ENCODE measurements at places on chromosomes 7 and 10.
A peak's percentile ranks its signal among the peaks of the same experiment; 100 is the strongest.

DNA sequence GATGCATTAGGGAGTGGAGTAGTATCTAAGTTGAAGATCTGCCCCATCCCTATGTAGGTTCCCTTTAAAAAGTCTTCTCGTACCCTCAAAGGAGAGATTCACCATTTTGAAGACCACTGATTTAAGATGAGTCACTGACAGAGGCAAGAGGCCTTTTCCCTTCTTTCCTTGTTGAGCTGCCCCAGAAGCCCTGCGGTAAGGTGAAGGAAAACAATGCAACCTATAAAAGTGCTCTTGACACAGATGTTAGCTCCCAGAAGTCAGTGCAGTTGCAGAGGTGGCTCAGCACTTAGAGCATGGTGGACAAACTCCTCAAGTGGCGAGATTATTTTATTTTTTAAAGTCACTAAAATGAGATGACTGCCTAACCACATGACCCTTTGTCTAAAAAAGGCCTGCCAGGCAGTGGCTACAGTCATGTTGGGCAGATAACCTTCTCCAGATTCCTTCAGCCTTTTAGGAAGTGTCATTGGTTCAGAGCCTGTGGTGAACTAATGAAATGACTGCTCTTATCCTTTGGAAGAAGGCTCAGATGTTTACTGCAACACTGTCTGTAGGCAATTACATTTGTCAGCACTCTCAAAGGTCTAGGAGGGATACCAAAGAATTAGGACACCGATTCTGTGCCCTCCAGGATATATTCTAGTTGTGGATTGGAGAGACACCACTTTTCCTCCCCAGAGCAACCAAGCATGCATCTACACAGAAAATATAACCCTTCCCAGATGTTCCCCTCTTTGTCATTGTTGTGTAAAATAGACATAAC, 88.7 kb downstream of the ARID5B start:
- no peak for DNase-seq

GRCh38 chr10:95537542-95537927, 23.6 kb downstream of the SORBS1 start:
- no peak for DNase-seq

- DNase-seq = no peak
Observed at GRCh38 chr10:16565604-16566003, 43.9 kb upstream of the C1QL3 start.

DNA sequence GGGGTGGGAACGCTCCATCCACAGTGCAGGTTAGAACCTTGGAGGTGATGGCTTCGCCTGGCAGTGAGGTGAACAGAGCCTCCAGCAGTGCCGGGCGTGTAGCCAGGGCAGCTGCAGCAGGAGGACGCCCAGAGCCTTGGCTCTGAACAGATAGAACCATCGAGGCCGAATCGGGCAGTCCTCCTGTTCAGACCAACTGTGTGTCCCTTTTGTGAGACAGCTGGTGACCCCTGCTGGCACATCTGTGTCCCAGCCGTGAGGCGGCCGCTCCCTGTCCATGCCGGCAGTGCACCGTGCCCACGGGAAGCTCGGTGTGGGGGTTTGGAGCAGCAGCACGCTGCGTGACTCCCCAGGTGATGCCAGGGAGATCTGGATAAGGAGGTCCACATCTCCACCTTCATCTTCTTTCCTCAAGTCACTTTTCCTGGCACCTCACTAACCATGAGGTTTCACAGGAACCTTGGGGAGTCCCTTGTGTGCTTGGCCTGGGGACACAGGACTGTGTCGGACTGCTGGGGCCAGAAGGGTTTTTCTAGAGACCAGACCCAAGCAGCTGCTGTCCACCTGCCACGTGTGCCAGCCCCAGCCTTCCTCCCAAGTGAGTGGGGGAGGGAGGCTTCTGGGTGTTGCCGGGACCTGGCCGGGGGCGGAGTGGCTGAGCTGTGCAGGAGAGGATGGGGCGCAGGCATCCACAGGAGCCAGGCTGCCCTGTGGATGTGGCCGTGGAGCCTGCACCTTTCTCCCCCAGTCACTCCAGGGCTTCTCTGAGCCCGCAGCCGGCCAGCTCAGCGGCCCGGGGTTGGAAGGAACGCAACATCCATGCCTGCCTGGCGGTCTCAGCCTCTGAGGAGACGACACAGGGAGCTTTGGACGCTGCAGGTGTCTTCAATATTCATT, 69.4 kb downstream of the DNAJB6 start:
- DNase-seq = no peak

DNA sequence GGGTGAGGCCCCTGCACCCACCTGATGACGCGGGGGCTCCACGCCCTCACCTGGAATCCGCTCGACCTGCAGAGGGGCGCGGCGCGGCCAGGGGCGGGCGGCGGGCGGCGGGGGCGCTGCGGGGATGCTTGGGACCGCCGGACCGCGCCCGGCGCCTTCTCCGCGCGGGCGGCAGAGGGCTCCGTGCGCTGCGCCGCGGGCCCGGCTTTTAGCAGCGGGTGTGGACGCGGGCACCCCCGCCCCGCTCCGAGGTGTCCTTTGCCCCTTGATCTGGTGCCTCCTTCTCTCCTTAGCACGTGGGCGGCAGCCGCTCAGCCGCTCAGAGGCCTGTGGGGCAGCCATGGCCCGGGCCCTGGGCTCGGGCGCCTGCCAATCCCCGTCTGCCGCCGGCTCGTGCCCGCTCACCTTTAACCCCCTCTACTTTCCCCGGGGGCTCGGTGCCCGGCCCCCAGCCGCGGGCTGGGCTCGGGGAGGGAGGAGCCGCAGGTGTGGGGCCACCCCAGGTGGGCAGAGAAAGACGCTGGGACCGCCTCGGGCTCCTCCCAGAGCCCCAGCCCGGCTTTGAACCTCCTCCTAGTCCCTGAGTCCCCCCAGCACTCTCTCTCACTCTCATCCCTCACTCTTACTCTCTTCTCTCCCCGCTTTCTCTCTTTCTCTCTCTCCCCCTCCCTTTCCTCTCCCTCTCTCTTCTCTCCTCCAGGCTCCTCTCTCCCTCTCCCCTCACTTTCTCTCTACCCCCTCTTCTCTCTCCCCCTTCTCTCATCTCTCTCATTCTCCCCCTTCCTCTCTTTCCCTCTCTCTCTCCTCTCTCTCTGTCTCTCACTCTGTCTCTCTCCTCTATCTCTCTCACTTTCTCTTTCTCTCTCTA, 19.7 kb upstream of the VPS37D start:
- DNase-seq = no peak

DNA sequence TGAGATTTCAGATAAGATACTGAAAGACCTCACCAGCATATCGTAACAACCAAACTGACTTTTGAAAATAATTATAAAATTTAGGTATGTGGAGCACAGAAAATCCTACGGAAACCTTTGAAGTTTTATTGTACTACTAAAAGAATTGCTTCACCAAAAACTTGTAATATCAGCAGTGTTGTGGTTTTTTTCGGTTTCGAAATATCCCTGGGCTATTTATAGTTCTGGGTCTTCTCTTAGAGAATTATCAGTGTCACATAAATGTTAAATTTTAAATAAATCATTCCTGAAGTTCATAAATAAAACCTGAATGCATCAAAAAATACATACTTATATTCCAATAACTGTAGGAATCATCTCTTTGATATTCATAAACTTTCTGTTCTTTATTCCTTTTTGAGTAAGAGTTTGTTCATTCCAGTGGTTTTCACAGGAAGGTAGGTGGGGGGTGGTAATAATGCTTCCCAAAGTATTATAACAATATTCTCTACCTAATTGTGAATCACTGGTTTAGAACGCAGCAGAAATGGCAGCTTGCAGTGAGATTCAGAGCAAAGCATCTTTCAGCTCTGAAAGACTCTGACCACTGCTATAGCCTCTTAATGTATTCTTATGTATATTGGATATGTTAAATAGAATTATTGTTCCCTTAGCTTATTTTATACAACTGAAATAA, 60.2 kb downstream of the ZNF277 start:
- DNase-seq = no peak

DNA sequence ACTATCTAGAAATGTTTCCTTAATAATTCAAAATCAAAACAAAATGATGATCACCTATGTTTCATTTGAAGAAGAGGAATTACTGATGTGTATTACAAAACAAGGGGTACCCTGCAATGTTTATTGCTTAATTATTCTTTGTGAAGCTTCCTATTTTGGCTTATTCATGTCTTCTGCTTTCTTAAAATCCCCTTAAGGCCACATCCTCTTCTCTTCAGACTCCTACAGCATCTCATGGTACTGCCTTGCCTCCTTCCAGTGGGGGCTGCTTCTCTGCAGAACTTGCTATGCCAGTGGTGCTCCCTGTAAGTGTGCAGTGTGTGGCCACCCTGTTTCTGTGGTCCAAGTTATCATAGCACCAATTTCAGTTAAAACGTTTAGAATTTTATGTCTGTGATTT, 35.0 kb downstream of the CCDC146 start:
- DNase-seq = no peak

GRCh38 chr7:27171637-27172314, 2.3 kb downstream of the HOXA10 start:
- no peak for DNase-seq

GRCh38 chr10:109769966-109770365, 153.3 kb downstream of the XPNPEP1 start:
- DNase-seq = no peak

GRCh38 chr7:27615420-27616185, 47.1 kb downstream of the HIBADH start:
- no peak for DNase-seq

DNA sequence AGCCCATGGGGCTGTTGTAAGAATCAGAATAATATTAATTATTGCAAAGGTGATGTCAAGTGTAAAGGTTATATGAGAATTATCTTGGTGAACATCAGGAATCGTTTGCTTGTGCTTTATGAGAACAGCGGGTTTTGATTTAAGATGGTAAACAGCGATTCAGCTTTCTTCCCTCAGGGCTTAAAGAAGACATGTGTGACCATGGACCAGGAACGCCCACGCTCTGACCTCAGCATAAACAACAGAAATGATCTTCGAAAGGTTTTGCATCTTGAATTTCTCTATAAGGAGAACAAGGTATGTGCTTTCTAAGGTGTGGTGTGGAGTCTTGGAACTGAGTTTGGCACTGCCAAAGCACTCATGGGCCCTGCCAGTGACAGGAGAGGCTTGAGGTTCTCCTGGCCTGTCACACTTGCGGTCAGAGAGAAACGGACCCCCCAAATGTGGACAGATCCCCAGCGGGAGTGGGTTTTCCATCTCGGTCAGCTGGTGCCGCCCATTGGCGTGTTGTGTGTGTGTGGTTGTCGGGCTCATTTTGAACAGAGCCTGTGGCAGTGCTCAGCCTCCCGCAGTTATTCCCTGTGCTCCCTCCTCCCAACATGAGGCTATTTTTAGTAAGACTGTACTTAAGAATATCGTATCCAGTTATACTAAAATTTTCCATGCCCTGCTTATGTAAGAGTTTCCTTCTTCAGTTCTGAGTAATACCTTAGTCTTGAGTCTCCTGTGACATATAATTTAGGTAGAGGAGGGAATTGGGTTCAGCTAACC, 7.2 kb downstream of the MINDY4 start:
- DNase-seq = no peak

DNA sequence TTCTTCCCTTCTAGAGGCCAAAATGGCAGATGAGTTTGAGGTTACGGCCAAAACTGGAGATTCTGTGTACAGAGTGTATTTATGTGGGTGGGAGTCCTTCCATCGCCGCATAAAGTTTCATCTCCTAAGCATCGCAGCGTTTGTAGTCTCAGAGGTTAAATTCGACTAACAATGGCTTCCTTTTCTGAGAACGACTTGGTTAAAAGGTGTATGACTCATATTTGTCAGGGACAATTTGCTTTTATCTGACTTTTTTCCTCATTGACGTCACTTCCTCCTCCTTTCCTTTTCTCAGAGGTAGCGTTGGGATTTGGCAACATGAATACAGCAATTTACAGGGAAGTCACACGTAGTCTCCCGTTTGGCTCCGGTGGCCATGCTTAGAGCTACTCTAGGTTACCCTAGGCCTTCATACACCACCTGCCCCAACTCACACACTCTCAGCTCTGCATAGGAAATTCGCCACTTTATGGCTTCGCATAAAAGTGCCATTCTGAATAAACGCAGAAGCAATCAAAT, 37.6 kb upstream of the TCF7L2 start:
- DNase-seq = no peak

GRCh38 chr10:86304436-86304835, 62.2 kb downstream of the GRID1 start:
- DNase-seq = no peak

- DNase-seq = peak; percentile 30
Observed at GRCh38 chr10:123007558-123008354, 839 bp downstream of the IKZF5 start.

- DNase-seq = no peak
Observed at GRCh38 chr10:116260599-116260998, 12.4 kb downstream of the GFRA1 start.

- DNase-seq = no peak
Observed at GRCh38 chr10:126425032-126425431, 36.8 kb upstream of the ADAM12 start.

DNA sequence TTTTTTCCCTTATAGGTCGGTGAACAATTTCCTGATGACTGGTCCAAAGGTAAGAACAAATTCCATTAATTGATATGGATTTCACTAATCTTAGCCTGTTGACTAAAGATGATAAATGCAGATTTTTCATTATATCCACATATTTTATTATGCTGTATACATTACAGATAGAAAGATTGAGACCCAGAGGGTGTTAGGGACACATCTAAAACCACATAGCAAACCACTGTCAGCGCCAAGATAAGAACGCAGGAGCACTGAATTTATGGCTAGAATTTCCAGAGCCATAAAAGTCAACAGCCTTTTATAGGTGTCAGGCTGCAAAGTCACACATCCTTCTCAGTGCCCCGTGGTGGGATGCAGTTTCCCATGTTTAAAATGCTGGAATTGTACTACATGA, 16.2 kb downstream of the WNT8B start:
- no peak for DNase-seq

DNA sequence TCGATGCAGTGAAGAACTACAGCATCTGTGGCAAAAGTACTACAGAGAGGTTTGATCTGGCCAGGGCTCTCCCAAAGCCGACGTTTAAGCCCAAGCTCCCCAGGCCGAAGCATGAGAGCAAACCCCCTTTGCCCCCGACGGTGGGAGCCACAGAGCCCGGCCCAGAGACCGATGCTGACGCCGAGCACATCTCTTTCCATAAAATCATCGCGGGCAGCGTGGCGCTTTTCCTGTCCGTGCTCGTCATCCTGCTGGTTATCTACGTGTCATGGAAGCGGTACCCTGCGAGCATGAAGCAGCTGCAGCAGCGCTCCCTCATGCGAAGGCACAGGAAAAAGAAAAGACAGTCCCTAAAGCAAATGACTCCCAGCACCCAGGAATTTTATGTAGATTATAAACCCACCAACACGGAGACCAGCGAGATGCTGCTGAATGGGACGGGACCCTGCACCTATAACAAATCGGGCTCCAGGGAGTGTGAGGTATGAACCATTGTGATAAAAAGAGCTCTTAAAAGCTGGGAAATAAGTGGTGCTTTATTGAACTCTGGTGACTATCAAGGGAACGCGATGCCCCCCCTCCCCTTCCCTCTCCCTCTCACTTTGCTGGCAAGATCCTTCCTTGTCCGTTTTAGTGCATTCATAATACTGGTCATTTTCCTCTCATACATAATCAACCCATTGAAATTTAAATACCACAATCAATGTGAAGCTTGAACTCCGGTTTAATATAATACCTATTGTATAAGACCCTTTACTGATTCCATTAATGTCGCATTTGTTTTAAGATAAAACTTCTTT, 2.3 kb downstream of the LRRTM3 start:
- no peak for DNase-seq

Measured in stimulated activated CD4-positive, alpha-beta T cell treated with anti-CD3 and anti-CD28 coated beads, Interleukin-15, amount 100 ng/mL, for 48 hours (primary cell).